Aortic smooth muscle cell (primary cell): ENCODE measurements at places on chromosomes 12 and 14. TPM values are rescaled to one million over a fixed set of nuclear protein-coding genes. Genes with fewer than 3 reads are reported as not detected.

The SMIM41 gene
- 0.06 and 0.13 TPM in 2 replicates for total RNA-seq

The DNM1L gene
- 60.0 and 73.2 TPM in 2 replicates for total RNA-seq

The WIF1 gene
- total RNA-seq: not detected in 2 replicates

The TCP11L2 gene
- 23.0 and 35.1 TPM in 2 replicates for total RNA-seq

The C14orf180 gene
- total RNA-seq: not detected in 2 replicates

The GYS2 gene
- not detected in 2 replicates for total RNA-seq

The MYF5 gene
- not detected in 2 replicates for total RNA-seq

The APOF gene
- total RNA-seq: not detected in 2 replicates

The NID2 gene
- total RNA-seq: 372 and 382 TPM in 2 replicates

The KRT82 gene
- not detected in 2 replicates for total RNA-seq

The RHOJ gene
- 19.0 and 24.2 TPM in 2 replicates for total RNA-seq

The PLXNC1 gene
- total RNA-seq: 4.0 and 4.5 TPM in 2 replicates

The SLC6A15 gene
- 0.13 and 0.19 TPM in 2 replicates for total RNA-seq

The PMCH gene
- 3.4 TPM in 1 of 2 replicates, not detected in the other for total RNA-seq

The DDN gene
- total RNA-seq: 0.06 and 0.13 TPM in 2 replicates

The CFAP73 gene
- total RNA-seq: not detected in 2 replicates

The TMEM117 gene
- total RNA-seq: 4.2 and 6.7 TPM in 2 replicates

The PDE3A gene
- total RNA-seq: 93.3 and 102 TPM in 2 replicates

The CCDC197 gene
- total RNA-seq: not detected in 2 replicates

The LDHB gene
- total RNA-seq: 673 and 747 TPM in 2 replicates

The SNRNP35 gene
- total RNA-seq: 21.5 and 25.0 TPM in 2 replicates

The RNASE1 gene
- 3.6 and 7.1 TPM in 2 replicates for total RNA-seq

The B4GALNT3 gene
- under 0.01 and 0.12 TPM in 2 replicates for total RNA-seq

The APOLD1 gene
- total RNA-seq: 10.6 and 17.8 TPM in 2 replicates

The FBRSL1 gene
- total RNA-seq: 1.1 and 1.4 TPM in 2 replicates

The GPR65 gene
- 0.12 and 0.26 TPM in 2 replicates for total RNA-seq

The CCDC196 gene
- total RNA-seq: not detected in 2 replicates

The HVCN1 gene
- total RNA-seq: 1.7 and 2.3 TPM in 2 replicates

The HHIPL1 gene
- total RNA-seq: 5.7 and 6.7 TPM in 2 replicates

The FAM181A gene
- not detected in 2 replicates for total RNA-seq

The FOXM1 gene
- total RNA-seq: 8.5 and 9.3 TPM in 2 replicates

The TTC6 gene
- total RNA-seq: not detected in 2 replicates

The IFNG gene
- total RNA-seq: not detected in 2 replicates

The GALC gene
- total RNA-seq: 30.8 and 36.7 TPM in 2 replicates

The KRT5 gene
- 0.44 and 0.53 TPM in 2 replicates for total RNA-seq

The BCDIN3D gene
- 2.0 and 3.3 TPM in 2 replicates for total RNA-seq

The TRIM9 gene
- total RNA-seq: 0.19 and 0.26 TPM in 2 replicates

The NOP9 gene
- total RNA-seq: 16.8 and 22.3 TPM in 2 replicates

The HOXC6 gene
- not detected in 2 replicates for total RNA-seq

The SERPINA1 gene
- total RNA-seq: not detected in 2 replicates

The BLOC1S1 gene
- total RNA-seq: 149 and 177 TPM in 2 replicates

The PLEKHD1 gene
- total RNA-seq: 0.06 TPM in 1 of 2 replicates, not detected in the other

The SELPLG gene
- 1.7 and 1.9 TPM in 2 replicates for total RNA-seq

The BICDL1 gene
- total RNA-seq: not detected in 2 replicates

The SPTB gene
- total RNA-seq: under 0.01 and 0.06 TPM in 2 replicates

The GLT8D2 gene
- total RNA-seq: 51.8 and 82.5 TPM in 2 replicates

The C12orf60 gene
- 0.79 and 3.9 TPM in 2 replicates for total RNA-seq

The NFATC4 gene
- 32.8 and 34.5 TPM in 2 replicates for total RNA-seq

The FAM161B gene
- total RNA-seq: 4.2 TPM in 2 replicates
